ENCODE measurements at places on chromosomes 11 and 22. TPM values are rescaled to one million over a fixed set of nuclear protein-coding genes. Genes with fewer than 3 reads are reported as not detected.

GRCh38 chr11:68066742-68067141 lies 27.9 kb downstream of the TCIRG1 start:
- DNase-seq: no peak

DNA sequence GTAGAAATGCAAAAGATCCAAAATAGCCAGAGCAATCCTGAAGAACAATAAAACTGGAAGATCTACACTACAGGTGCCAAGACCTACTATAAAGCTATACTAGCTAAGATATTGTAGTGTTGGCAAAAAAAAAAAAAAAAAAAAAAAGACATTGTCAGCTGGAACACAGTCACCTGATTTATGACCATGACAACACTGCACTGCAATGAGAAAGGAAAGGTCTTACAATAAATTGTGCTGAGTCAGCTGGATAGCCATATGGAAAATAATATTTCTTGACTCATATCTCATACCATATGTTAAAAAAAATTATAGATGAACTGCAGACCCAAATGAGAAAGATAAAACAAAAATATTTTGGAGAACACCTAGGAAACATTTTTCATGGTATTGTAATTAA lies 3.1 kb upstream of the PANX3 start:
- DNase-seq: no peak

- no peak for DNase-seq
Measured at GRCh38 chr22:36743011-36743410, 32.9 kb downstream of the IFT27 start.

The SESN3 gene
- 3.8 TPM for total RNA-seq

DNA sequence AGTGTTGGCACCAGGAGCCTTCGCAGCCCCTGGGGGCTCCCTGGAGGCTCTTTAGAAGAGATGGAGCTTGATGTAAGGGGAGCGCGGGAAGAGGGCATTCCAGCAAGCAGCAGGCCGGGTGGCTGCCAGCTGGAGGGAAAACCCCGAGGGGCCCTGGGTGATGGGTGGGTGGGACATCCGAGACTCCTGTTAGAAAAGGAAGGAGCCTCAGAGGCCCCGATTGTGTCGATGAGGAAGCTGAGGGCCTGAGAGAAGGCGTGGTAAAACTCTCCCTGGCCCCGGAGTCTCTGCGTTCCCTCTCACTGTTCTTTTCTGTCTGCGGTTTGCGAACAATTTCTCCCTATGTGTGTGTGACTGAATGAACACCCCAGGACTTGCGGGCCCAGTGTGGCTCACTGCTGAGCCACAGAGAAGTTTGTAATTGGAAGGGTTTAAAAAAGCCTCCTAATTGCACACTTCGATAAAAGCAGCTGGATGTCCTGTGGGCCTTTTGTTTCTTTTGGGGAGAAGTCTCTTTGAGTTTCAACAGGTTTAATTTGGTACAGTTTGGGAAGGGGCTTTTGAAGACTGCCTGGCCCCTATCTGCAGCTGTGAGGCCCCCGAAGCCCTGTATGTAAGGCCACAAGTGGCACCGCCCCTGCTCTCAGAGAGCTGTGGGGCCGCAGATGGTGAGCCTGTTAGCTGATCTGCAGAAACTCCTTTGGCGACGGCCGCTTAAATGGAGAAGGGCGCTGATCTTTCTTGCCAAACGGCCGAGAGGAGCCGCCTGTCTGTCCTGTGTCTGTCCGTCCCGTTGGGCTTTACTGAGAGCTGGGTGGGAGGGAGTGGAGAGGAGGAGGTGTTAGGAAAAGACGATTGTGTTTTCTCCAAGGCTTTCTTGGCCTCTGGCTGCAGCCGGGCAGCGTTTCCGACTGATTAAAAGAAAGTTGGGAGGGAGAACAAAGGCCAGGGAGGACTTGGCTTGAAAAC lies 2.0 kb downstream of the FBLN1 start:
- peak; percentile 48 for DNase-seq

The CCDC83 gene
- not detected for total RNA-seq

The RIMBP3C gene
- 0.05 TPM for total RNA-seq

- no peak for DNase-seq
Measured at GRCh38 chr22:35070451-35071093, 4.6 kb downstream of the ISX start.

GRCh38 chr11:57240007-57240406 lies 3.0 kb upstream of the APLNR start:
- DNase-seq: no peak

GRCh38 chr11:73234471-73235181 lies 16.5 kb downstream of the P2RY2 start:
- no peak for DNase-seq

DNA sequence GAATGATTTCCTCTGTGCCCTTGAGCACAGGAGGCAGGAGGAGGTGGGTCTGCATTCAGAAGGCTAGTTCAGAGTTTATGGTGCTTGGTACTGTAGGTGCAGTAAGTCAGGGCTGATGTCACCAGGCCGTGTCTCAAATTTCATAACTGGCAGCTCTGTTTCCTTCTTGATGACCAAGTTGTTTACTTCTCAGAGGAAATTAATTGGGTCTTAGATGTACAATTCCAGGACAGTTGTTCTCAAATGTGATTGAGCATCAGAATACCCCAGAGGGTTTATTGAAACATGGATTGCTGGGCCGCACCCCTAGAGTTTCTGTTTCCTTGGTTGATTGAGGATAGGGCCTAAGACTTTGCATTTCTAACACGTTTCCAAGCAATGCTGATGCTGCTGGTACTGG lies 6.2 kb downstream of the AMOTL1 start:
- DNase-seq: no peak

- DNase-seq: no peak
Measured at GRCh38 chr11:36312611-36313472, 16.8 kb downstream of the PRR5L start.

GRCh38 chr11:34830035-34830434 lies 86.1 kb downstream of the APIP start:
- no peak for DNase-seq

- DNase-seq: no peak
Measured at GRCh38 chr11:120078397-120078796, 59.5 kb downstream of the TRIM29 start.

DNA sequence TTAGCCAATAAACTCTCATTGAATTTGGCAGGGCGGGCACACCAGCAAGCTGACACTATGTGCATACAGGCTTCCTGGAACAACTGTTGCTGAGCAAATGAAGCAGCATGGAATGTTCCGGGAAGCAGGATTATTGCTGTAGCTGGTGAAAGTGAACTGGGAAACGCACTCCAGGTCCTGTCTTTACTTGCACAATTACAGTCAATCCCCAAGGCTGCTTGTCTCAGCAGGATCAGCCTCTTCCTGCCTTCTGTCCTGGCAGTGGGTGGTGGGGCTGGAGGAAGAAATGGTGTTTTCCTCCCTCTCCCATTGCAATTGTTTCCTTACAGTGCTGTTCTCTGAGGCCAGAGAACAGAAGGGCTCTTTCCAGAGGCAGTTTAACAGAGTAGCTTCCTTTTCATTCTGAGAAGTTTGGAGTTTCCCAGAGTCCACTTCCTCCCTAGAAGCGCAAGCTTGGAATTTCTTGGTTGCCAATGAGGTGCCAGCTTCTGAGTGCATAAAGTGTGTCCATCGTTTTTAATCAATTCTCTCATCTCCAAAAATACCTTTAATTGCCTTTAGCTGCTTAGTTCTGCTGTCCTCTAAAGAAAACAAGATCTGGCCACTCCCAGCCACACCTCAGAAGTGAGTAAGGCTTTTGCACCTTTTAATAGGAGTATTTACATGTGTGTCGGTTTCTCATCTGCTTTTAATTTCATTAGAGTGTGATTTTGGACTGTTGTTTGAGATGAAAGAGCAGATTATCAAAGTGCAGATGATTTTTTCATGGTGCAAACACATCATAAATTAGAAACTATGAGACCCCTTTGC lies 19.9 kb downstream of the CD44 start:
- DNase-seq: no peak

Measured in liver (tissue), 10 donors.